Brain (organoid and tissue), 16 donors: ENCODE measurements at places on chromosomes 2 and 18.

- no peak for DNase-seq
These were observed 62.0 kb downstream of the INSIG2 start for GRCh38 chr2:118150294-118150693.

DNA sequence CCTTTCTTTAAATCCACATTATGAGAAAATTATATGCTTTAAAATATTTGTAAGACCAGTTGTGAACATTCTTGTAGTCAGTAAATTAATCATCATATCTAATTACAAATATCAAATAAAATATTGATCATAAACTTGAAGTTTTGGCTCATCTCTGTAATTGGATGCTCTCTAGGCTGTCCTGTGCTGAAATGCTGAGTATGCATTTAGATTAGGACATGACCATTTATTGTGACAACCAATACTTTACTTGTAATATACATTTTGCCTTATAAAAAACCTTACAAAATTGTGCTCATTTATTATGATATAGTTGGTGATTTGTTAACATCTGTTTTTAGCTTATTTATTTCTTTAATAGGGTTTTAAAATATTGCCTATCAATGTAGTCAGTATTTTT is 116.1 kb upstream of the DOCK10 start:
- DNase-seq, result no peak

DNA sequence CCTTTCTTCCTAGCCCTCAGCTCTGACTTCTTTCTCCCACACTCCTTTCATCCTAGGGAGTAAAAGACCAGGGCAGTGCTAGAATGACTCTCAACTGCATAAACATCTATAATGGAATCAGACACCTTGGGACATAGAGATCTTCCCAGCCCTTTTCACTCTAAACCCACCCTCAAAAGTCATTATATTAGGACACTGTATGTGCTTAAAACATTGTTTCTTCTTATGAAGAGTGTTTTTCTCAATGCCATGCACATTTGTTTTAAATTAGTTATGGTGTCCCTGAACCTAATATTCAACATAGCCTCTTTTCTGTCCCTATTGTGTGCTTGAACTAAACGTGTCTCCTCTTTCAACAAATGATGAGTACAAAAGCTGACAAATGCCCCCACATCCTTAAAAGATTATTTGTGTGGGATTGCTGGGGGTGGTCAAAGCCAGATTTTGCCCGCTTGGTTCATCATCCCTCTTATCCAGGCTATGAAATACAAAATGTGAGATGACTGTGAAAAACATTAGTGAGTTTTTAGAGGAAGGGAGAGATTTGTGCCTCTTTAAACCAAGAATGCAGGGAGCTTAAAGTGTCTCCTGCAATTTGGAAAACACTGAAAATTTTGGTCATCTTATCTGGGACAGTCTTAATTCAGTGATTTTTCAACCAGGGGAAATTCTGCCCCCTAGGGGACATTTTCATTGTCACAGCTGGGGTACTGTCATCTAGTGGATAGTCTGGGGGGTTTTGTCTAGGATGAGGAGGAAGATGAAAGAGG is 29.0 kb downstream of the SERPINB5 start:
- no peak for DNase-seq

DNA sequence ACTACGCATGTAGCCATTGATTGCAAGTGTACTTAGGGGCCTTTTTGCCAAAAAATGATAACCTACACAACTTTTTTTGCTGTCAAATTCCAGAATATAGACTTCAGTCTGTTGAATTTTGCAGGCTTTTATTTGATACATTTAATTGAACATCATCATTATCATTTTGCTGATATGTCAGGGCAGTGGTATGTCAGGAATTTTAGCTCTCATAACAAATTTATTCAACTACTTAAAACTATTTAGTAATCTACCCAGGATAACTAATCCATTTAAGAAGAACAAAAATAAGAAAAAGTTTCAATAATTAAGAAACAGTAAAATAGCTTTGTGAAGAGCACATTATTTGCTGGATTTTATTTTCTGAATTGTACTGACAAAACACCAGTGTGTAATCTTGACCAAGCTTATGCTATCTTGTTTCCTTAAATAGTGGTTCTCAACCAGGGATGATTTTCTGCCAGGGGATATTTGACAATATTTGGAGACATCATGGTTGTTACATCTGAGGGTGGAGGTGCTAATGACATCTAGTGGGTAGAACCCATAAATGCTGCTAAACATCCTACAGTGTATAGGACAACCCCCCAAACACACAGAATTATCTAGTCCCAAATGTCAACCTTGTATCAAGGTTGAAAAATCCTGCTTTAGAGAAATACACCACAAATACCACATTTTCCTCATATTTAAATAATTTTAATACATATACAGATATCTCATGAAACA is 12.1 kb upstream of the TTN start:
- no peak for DNase-seq

DNA sequence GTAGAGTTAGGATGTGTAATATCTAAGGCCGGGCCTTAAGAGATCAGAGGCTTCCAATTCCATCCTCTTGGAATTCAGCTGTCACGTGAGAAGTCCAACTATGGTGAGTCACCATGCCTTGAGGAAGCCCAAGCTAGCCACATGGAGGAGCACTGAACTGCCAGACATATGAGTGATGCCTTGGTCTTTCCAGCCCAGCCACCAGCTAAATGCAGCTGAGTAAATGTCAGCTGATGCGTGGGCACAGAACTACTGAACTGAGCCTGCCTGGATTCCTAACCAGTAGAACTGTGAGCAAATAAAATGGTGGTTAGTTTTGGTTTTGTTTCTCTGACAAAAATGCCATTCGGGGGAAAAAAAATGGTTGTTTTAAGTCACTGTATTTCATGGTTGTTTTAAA is 153.7 kb upstream of the SERTAD2 start:
- no peak for DNase-seq
